ENCODE measurements at places on chromosomes 2 and 18.
A peak's percentile ranks its signal among the peaks of the same experiment; 100 is the strongest.

GRCh38 chr2:47751856-47752414 is 31.0 kb upstream of the MSH6 start:
- DNase-seq, result no peak

GRCh38 chr2:138356178-138356577 is 145.4 kb upstream of the SPOPL start:
- no peak for DNase-seq

DNA sequence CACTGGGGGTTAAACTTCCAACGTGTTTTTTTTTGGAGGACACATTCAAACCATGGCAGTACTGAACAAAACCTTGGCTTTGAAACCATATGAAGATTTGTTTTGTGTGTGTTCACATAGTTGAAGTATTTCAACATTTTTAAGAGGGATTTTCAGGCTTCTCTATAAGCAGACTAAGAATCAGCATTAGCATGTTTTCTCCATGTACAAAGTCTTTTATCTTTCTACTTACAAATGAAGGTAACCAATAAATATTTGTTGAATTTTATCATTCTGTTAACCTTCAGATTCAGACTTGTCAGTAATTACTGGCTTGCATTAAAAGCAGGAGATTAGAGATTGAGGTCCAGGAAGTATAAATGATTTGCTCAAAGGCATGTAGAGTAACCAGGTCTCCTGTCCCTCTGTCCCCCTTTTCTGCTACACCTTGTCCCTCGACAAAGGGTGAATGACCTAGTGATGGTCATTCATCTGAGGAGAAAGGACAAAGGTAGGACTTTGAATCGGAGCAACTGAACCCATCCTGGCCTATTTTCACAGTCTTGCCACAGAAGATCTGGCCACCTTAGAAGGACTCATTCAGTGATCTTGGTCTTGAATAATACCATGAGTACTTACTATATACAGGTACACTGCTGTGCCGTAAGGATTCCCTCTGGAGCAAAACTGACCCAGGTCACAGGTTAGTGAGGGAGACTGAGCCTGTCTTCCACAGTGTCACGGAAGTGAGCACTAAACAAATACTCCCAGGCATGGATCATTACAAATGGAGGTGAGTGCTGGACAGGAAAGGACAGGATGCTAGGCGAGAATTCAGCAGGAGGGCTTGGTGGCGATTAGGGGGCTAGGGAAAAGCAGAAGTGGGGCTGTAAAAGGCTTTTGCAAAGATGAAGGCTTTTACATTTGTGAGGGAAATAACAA is 2.2 kb upstream of the MYCN start:
- no peak for DNase-seq

DNA sequence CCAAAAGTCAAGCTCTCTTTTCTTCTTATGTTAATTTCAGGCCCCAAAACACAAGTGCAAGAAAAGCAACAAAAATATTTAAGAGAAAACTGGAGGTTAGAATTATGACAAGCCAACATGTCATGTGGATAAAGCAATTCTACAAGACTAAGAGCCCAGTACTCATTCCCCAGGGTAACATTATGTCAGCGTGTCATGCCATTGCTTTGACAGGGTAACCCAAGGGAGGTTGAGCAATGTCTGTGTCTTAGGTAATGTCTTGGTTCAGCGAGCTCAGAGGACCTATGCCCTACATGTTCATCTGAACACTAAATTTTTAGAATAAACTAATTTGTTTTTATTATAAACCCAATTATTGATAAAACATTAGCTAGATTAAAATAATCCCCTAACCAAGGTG is 173.2 kb upstream of the ZNF804A start:
- DNase-seq, result no peak

GRCh38 chr2:54290356-54291025 is 34.5 kb upstream of the TSPYL6 start:
- no peak for DNase-seq

DNA sequence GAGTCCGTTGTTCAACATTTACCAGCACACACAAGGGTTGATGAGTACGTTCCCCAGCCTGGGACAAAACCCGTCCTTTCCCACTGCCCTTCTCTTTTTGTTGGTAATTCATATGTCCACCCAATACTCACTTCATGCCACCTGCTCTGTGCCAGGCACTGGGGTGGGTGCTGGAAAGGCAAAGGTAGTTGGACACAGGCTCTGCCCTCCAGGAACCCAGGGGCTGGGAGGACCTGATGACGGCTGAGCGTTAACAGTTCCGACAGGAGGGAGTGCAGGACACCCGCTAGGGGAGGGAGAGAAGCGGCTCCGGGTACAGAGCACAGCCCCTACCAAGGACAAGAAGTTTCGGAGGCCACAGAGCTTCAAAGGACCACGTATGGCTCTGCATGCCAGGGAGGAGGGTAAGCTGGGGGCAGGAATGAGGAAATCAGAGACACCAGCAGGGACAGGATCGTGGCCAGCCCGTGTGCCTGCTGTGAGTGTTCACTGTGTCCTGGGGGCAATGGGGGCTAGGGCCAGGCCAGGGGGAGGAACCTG is 134.1 kb upstream of the GPC1 start:
- DNase-seq, result no peak

GRCh38 chr2:139296672-139297209 is 516.6 kb upstream of the NXPH2 start:
- DNase-seq, result no peak

DNA sequence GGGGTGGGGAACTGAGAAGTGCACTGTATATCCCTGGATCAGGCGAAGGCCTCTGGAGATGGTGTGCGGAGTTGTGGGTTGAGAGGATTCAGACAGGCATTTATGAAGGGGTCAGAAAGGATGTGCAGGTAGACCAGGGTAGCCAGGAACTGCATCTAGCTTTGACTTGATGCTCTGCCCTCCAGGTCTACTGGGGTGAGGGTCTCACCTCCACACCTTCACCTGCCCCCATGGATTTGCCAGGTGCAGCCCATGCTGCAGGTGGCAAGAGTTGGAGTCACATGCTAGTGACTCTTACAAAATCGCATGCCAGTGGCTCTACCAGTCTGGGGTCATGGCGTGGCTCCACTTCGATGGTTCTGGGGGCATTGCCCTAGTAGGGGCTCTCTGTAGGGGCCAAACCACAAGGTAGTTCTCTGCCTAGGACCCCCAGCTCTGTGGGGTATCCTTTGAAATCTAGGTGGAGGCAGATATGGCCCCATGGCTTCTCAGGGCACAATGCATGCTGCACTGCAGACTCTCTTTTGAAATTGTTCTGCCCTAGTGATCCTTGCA is 18.9 kb upstream of the KCNF1 start:
- DNase-seq, result peak; percentile 2

- DNase-seq, result no peak
These were observed 259.1 kb downstream of the LTBP1 start for GRCh38 chr2:33205693-33206434.

- no peak for DNase-seq
These were observed 98.6 kb downstream of the BCL2L11 start for GRCh38 chr2:111219285-111219684.

GRCh38 chr2:192140236-192140839 is 54.4 kb downstream of the TMEFF2 start:
- DNase-seq, result no peak

DNA sequence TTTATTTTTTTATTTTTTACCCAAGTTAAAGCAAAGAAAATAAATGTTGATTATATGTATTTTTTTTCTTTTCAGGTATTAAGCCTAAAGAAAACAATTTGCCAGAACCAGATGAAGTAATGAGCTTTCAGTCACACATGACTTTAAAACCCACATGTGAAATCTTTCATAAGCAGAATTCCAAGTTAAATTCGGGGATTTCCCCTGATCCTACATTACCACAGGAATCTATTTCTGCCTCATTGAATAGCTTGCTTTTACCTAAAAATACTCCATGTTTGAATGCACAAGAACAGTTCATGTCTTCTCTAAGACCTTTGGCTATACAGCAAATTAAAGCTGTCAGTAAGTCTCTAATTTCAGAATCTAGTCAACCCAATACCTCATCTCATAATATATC is 26.6 kb downstream of the GEN1 start:
- DNase-seq, result no peak

GRCh38 chr18:5667356-5667755 is 123.6 kb upstream of the EPB41L3 start:
- no peak for DNase-seq

- DNase-seq, result no peak
These were observed 39.0 kb upstream of the TCF4 start for GRCh38 chr18:55627007-55627406.

GRCh38 chr2:11998626-11999378 is 252.4 kb downstream of the LPIN1 start:
- DNase-seq, result no peak

- no peak for DNase-seq
These were observed 190.2 kb downstream of the IKZF2 start for GRCh38 chr2:212961255-212961654.

DNA sequence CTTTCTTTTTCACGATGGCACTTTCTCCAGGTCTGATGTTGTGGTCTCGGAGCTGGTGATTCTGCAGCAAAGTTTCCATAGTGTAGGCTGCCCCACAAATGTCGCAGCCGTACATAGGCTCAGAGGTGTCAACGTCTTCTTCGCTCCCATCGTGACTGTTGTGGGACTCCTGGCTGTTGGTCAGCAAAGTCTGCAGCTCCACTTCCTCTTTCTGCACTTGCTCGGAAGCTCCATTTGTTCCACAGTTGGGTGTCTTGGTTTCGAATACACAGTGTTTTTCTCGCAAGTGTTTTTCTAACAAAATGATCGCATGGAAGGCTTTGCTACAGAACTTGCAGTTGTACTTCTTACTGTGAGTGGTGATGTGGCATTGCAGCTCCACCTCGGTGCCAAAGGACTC is 126.8 kb downstream of the ZNF521 start:
- no peak for DNase-seq

GRCh38 chr2:43542285-43542933 is 53.4 kb downstream of the THADA start:
- DNase-seq, result no peak

GRCh38 chr2:68031542-68032160 is 31.2 kb downstream of the C1D start:
- no peak for DNase-seq

DNA sequence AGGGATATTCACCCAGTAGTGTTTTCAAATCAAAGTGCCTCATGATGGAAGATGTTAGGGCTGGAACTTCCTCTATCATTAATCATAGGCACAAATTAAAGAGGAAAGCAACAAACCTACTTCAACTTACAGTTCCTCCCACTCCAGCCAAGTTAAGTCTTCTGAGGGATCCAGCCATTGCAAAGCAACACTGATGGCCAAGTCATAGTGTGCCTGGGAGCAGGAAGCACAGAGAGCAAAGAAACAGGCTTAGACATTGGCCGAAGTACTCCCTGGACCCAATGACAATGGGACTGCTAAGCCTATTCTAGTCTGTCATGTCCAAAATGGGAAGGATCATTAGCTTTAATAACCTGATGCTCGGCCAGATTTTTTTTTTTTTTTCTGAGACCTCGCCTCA is 7.0 kb downstream of the C2orf80 start:
- DNase-seq, result no peak
